Astrocyte (in vitro differentiated cells and primary cell): ENCODE measurements at places on chromosomes 7 and 10.

DNA sequence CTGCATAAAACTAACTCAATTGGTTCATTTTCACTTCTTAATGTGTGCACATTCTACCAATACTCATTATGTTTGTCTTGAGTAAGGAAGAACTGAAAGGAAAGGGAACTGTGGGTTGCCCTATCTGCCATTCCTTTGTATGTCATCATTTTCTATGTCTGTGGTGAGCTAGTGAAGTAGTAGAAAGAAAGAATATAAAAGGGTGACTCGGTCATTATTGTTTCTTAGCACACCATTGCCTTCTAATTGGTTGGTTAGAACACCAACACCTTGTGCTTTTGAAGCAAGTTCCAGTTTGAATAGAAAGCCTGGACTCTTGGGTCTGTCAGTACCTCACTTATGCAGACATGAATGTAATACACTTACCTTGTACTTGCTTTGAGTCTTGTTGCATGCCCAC lies 64.3 kb upstream of the MDFIC start:
- DNase-seq = no peak

GRCh38 chr10:82092111-82092510 lies 217.1 kb downstream of the NRG3 start:
- no peak for DNase-seq

DNA sequence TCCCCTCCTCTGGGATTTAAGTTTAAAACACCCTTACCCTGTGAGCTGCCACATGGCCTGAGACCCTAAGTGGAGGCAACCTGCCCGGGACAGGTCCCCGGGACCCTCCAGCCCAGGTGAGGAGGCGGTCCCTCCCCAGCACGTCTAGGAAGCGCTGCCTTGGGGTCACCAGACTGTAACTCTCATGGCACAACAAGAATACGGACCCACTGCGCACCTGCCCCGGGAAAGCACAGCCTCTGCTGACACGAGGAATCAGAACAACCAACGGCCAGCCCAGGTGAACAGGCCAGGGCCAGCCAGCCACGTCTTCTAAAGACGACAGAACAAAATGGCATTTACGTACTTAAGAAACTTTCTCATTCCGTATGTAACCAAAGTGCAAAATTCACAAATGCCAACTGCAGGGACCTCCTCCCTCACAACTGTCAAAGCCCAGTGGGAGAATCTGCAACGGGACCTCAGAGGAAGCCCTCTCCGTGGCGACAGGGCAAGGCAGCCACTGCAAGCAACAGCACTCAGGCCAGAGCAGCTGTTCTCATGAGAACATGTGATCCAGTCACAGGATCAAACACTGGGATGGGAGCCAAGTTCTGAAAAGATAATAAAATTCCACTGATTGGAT lies 208.4 kb downstream of the DIP2C start:
- no peak for DNase-seq

DNA sequence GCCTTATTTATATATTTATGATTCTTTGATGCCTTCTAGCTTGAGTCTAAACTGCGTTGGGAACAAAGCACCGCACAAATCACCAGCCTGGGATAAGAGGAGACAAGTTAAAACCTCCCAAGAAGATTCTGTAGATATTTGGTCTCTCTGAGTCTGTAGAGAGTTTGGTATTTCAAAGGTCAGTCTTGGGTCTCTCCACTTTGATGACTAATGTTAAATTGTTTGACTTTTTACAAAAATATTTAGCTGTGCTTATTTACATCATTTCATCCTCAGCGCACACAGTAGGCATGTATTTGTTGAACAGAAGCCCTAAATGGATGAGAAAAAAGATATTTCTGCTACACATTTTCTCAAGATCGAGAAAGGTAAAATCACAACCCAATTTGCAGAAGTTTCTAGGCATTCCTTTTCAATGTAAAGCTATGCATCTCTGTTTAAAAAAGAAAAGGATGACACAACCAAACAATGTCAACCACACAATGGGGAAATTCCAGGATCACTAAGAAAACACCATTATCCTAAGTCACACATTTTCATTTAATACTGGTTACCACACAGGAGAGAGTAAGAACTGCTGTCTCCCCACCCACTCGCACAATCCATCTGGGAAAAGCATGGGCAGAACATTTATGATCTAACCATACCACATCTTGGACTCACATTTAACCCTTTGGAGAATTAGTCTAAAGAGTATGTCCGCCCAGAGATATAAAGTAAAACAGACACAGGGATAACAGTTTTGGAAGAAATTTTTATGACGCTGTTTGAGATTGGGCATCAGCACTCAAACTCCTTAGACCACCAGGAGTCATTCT lies 4.4 kb downstream of the CDK6 start:
- DNase-seq = peak; percentile 94

DNA sequence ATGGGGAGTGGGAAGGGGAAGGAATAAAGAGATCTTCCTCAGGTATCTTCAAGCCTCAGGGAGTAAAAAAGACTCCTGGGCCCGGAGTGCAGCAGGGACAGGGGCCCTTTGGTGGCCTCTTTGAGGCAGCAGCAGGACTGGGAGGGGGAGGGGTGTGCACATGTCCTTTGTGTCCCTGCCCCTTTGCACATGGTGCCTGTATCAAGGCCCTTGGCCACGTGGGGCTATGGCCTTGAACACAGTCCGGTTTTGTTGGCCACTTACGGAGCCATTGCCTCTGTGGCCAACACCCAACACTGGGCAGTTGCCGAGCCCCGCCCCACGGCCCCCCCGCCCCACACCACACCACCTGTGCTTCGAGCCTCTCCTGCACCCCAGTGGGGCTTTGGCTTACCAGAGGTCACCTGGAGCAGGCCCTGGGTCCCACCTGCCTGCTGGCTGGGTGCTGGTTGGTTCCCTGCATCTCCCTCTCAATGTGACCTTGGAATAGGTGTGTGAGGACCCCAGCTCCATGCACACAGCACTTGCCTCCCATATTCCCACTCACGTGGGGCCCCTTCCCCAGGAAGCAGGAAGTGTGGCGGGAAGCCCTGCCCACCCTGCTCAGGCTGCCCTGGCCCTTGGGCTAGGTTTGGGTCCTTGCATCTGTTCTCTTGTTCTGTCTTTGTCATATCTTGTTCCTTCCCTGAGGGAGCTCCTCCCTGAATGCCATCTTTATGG lies 5.4 kb downstream of the SAP25 start:
- no peak for DNase-seq
